ENCODE measurements at places on chromosomes 11 and 22.

DNA sequence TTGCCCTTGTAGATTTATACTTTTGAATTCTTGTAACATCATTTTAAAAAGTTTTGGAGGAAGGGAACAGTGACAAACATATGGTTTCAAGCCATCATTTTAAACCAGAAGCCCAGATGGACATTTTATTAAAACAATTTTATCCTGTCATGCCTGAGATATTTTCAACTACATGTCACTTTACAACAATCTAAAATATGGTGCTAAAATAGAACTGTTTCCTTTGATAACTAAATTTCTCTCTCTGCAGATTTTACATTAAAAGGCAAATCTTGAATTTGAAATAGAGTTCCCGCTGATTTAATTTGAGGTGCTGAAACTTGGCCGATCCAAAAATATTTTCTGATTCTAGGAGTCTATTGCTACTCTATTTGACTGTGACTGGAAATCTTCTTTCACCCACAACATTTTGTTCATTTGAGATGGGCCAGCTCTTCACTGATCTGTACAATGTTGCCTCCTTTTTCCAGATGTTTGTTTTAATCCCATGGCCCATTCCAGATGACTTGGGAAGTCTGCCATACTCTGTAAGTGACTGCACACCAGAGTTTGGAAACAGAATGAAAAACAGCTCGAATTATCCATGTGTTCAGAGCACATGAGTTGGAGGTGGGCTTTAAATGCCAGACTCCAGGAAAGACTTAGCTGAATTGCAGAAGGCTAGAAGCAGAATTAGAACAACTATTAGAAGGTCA lies 402.5 kb downstream of the TMEM135 start:
- DNase-seq, result no peak

DNA sequence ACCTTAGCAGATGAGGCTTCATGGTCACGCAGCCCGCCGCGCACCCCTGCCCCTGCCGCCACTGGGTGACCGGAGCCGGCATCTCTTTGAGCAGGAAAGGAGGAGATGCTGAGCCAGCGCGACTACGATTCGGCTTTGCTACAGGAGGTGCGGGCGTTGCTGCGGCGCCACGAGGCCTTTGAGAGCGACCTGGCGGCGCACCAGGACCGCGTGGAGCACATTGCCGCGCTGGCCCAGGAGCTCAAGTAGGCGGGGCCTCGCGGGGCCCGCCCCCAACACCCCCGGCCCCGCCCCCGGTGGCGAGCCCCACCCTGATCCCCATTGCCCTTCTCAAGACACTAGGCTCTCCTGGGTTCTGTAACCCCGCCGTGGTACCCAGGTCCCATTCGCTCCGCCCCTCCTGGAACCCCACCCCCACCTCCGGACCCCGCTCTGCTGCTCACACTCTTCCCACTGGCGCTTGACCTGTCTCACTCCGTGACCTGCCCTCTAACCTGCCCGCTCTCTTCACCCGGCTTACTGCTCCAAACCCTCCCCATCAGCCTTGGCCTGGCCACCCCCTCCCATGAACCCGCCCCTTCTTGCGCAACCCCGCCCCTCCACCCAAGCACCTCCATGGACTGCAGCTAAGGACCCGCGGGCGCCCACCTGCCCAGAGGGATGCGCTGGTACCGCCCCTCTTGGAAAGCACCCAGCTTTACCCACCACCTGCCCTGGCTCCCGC lies 9.1 kb downstream of the CTSF start:
- DNase-seq, result no peak

- no peak for DNase-seq
These were observed 116.9 kb downstream of the STK33 start for GRCh38 chr11:8477151-8477550.

DNA sequence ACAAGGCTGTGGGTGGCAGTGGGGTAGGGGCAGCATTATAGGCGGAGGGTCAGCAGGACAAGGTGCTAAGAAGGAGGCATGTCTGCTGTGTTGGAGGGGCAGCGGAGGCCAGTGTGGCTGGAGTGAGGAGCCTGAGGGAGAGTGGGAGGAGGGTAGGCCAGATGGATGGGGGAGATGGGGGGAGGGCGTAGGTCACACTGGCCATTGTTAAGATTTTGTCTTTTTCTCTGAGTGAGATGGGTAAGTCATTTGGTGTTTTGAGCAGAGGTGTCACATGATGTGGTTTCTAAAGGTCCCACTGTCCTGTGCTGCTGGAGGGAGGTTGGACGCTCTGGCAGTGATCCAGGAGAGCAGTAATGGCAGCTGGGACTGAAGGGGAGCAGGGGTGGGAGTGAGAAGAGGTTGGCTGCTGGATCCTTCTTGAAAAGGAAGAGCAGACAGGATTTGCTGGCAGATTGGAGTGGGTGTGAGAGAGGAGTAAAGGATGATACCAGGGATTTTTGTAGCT lies 9.8 kb downstream of the PPP6R3 start:
- no peak for DNase-seq

Data from PC-9 (cell line).